ENCODE measurements at places on chromosomes 11 and 22.

DNA sequence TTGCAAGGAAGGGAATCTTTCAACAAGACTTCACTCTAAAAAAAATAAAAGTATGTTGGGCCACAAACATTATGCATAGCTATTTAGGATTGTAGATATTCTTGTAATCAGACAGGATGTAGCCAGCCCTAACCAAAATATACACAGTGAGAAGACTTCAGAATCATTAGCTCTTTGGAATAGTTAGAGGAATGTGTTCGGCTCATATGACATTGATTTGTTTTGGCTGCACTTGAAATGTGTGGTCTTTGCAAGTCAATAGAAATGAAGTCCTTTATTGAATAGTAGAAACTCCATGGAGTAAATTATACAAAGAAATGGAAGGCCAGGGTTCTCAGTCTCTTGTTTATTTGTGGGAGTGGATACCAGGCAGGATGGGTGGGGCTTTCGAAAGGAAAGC lies 692.1 kb downstream of the NTM start:
- no peak for DNase-seq

DNA sequence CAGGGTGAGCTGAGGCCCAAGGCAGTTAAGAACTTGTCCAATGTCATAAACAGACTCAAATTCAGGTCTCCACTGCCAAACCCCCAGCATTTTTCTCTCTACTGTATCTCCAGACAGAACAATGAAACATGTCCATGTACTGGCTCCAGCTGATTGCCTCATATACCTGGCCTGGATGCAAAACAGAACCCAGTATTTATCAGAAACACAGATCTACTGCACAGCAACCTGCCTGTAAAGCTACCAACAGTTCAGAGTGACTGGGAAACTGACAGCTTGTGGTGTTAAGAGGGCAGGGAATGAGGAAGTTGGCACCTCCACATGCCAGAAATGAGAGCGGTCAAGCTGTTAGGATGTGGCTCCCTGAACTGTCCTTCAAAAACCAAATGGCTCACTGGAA lies 41.6 kb downstream of the C11orf71 start:
- DNase-seq = no peak

GRCh38 chr22:32052936-32053791 lies 10.1 kb downstream of the SLC5A1 start:
- no peak for DNase-seq

DNA sequence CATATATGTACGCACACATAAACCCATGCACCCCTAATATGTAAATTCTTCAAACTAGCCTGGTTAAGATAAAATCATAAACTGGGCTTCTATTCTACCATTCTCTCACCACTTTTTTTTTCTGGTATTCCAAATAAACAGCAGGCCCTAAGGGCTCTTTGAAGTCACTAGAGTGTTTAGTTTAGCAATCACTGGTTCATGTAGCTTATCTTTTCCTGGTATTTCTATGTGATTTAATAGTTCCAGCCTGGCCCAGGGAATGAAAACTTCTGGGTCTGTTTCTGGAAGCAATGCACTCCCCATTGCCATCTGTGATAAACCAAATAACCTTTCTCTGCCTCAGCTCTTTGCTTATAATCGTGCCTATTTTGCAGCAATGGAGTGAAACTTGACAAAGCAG lies 10.7 kb upstream of the MPPED2 start:
- DNase-seq = no peak

- no peak for DNase-seq
These were observed 40.6 kb downstream of the NECTIN1 start for GRCh38 chr11:119688356-119688755.

DNA sequence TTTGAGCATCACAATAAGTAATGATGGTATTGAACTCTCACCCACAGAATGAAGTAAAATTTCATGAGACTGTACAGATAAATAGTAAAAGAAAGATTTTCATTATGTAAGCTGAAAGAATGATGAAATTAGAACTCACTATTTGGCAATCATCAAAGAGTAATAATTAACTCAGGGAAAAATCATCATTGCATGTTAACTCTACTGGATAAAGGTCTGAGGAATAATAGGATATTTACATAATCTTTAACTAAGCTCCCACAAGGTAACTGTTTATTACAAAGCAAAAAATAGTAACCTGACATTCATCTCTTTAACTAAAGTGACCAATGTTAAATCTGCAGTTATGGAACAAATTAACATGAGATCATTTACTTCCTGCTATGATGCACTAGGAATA lies 739.9 kb downstream of the FAM181B start:
- DNase-seq = no peak

DNA sequence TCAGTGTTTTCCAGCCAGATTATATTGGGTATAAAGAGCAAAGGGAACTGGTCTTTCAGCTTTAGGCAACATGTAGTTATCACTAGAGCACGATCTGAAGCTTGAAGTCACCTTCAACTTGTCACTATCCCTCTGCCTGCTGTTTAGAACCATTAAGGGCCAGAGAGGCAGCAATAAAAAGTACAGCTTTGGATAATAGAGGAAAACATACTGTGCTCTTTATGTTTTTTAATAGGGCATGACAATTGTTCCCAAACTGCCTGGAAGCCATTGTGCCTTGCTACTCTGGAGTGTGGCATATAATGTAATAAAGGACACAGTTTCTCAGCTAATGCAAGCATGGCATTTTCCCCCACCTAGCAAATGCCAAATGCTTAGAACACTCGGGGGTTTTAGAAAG lies 1912.0 kb upstream of the RAG2 start:
- DNase-seq = no peak
